ENCODE measurements at places on chromosomes 7 and 10.
A peak's percentile ranks its signal among the peaks of the same experiment; 100 is the strongest.

GRCh38 chr7:5620459-5620881 lies 161.0 kb downstream of the RNF216 start:
- no peak for DNase-seq

- peak; percentile 93 for DNase-seq
Measured at GRCh38 chr7:108079648-108080591, 50.2 kb downstream of the LAMB4 start.

GRCh38 chr7:145036604-145037405 lies 201.0 kb upstream of the TPK1 start:
- DNase-seq: peak; percentile 45

GRCh38 chr10:57418476-57418875 lies 849.2 kb downstream of the IPMK start:
- no peak for DNase-seq

DNA sequence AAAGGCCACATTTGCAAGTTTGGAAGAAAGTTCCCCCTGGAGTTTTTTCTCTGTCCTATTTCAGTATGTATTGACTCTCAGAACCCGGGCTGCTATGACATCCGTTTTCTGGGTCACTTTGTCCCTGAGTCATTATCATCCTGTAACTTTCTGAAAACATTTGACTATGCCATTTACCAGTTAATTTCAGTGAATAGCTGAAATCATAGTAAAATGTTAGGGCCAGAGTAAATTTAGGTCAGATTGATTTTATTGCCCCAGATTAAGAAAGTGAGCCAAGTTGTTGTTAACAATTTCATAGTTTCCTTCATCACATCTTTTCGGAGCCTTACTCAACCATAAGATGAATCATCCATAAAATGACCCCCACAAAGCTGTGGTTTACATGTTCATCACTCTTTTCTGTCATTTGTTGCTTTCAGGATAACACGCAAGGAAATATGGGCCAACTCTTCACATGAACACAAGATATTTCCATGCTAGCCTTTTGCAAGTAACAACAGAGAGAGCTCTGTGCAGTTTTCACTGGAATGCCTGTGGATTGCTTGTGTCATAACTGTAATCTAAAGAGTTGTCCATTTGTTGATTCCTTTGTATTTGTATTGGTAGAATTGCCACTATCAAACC lies 3.9 kb upstream of the MACC1 start:
- DNase-seq: peak; percentile 96

GRCh38 chr10:45325116-45325515 lies 9.7 kb upstream of the OR13A1 start:
- DNase-seq: no peak

DNA sequence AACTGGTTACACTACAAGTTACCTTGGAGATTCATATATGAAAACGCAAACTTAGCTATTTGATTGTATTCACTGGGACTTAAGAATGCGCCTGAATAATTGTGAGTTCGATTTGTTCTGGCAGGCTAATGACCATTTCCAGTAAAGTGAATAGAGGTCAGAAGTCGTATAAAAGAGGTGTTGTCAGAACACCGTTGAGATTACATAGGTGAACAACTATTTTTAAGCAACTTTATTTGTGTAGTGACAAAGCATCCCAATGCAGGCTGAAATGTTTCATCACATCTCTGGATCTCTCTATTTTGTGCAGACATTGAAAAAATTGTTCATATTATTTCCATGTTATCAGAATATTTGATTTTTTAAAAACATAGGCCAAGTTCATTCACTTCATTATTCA lies 9.3 kb downstream of the STEAP1 start:
- DNase-seq: no peak

DNA sequence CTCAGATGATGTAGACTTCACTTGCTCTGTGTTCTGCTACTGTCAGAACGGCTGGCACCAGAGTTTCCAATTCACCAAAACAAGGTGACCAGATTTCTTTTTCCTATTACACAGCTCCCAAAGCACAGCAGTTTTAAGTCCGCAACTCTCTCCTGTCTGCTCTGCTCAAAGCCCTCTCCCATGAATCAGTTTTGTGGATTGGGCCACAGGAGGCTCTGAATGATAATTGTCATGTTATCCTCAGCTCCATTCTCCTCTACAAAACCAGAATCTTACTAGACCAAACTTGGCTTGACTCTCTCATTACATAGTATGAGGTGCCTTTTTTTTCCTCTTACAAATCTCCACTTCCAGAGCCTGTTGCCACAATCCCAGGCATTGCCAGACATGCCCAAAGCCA lies 223.5 kb downstream of the SNX13 start:
- no peak for DNase-seq

DNA sequence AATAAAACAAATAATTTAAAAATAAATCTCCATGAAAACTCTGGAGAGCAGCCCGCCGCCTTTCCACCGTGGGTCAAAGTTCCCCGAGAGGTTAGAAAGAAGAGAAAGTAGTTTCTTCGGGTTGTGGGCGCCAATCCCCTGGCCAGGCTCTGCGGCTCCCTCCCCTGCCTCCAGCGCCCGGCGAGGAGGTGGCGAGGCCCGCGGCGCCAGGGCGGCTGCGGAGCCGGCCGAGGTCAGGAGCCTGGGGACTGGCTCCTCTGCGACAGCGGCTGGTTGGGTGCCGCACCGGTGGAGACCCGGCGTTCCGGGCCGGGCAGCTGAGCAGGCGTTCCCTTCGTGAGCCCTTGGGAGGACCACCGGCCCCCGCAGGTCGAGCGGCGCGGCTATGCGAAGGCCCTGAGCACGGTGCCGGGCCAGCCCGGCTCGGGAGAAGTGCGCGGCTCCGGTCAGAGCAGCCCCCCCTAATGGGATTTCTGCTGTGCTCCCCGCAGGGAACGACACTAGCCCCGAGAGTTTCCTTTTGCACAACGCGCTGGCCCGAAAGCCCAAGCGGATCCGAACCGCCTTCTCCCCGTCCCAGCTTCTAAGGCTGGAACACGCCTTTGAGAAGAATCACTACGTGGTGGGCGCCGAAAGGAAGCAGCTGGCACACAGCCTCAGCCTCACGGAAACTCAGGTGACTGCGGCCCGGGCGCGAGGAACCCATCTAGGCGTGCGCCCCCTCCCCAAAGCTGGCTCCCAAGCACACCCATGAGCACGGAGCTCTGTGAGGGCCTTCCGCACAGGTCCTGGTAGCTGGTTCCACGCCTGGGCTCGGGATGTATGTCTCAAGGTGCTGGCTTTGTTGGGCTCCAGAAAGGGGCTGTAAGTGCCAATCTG lies 2.8 kb downstream of the EMX2 start:
- no peak for DNase-seq

- DNase-seq: peak; percentile 73
Measured at GRCh38 chr7:148962823-148963582, 65.3 kb downstream of the PDIA4 start.

GRCh38 chr7:137771273-137771672 lies 75.5 kb downstream of the DGKI start:
- no peak for DNase-seq

- DNase-seq: peak; percentile 48
Measured at GRCh38 chr7:142030294-142030693, 34.6 kb downstream of the MGAM start.

DNA sequence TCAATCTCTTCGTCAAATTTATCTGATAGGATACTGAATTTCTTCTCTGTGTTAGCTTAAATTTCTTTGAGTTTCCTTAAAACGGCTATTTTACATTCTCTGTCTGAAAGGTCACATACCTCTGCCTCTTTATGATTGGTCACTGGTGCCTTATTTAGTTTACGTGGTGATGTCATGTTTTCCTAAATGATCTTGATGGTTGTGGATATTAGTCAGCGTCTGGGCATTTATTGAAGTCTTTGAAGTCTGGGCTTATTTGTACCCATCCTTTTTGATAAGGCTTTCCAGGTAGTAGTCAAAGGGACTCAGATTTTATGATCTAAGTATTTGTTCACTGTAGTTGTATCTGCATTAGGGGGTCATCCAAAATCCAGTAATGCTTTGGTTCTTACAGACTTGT lies 1407.5 kb upstream of the LRRTM3 start:
- no peak for DNase-seq

DNA sequence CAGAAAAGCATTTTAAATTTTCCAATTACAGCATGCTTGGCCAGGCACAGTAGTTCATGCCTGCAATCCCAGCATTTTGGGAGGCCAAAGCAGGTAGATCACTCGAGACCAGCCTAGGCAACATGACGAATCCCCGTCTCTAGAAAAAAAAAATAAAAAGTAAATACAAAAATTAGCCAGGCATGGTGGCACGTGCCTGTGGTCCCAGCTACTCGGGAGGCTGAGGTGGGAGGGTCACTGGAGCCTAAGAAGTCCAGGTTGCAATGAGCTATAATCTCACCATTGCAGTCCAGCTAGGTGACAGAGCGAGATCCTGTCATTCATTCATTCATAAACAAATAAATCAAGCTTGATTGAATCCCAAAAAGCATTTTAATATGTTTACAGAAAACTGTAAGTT lies 234.9 kb downstream of the PARD3 start:
- no peak for DNase-seq

GRCh38 chr10:108363576-108363975 lies 1199.1 kb upstream of the SORCS1 start:
- no peak for DNase-seq

- DNase-seq: no peak
Measured at GRCh38 chr10:56622335-56622973, 261.4 kb upstream of the ZWINT start.

- DNase-seq: peak; percentile 57
Measured at GRCh38 chr10:4303045-4303444, 518.0 kb upstream of the KLF6 start.

DNA sequence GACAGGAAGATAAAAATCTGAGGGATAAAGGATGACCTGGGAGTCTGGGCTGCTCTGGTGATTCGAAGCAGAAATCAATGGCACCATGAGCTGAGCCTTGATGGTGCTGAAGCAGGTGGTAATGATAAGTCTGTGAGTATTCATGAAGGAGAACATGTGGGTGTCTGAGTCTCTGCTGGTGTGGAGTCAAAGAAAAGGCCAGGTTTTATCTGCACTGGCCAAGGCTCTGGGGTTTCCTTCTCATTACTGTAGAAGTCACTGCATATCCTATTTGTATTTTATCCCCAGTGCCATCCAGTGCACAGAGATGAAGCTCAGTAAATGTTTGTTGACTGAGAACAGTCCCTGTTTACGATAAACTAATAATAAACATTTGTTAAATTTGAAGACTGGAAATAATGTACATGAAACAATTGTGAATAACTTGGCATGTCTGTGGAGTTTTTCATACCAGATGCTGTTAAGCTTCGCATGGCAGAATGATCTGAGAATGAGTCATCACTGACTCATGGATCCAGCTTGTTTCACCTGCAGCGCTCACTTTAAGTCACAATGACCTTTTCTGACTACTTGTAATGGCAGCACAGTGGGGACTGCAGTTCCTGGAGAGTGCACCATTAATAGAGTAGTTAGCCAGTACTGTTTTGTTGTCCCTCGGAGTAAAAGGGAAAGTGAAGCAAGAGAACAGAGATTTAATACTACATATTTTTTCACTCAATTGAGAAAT lies 538.5 kb downstream of the HTR7 start:
- peak; percentile 95 for DNase-seq

- DNase-seq: no peak
Measured at GRCh38 chr7:106795877-106796231, 69.2 kb upstream of the PIK3CG start.

GRCh38 chr10:68598978-68599770 lies 39.0 kb downstream of the TET1 start:
- peak; percentile 72 for DNase-seq

GRCh38 chr10:10824591-10825148 lies 193.0 kb upstream of the CELF2 start:
- peak; percentile 96 for DNase-seq

- peak; percentile 59 for DNase-seq
Measured at GRCh38 chr7:125061776-125062397, 132.3 kb upstream of the POT1 start.

GRCh38 chr10:99519690-99520039 lies 13.1 kb upstream of the NKX2-3 start:
- no peak for DNase-seq

GRCh38 chr7:15685358-15686294 lies 857 bp downstream of the MEOX2 start:
- peak; percentile 83 for DNase-seq

GRCh38 chr10:92834986-92835385 lies 13.3 kb upstream of the EXOC6 start:
- DNase-seq: no peak

GRCh38 chr7:150820148-150820547 lies 19.6 kb downstream of the TMEM176A start:
- no peak for DNase-seq

- no peak for DNase-seq
Measured at GRCh38 chr10:79498291-79498829, 14.0 kb upstream of the EIF5AL1 start.

GRCh38 chr10:30046476-30046875 lies 12.9 kb downstream of the JCAD start:
- no peak for DNase-seq

DNA sequence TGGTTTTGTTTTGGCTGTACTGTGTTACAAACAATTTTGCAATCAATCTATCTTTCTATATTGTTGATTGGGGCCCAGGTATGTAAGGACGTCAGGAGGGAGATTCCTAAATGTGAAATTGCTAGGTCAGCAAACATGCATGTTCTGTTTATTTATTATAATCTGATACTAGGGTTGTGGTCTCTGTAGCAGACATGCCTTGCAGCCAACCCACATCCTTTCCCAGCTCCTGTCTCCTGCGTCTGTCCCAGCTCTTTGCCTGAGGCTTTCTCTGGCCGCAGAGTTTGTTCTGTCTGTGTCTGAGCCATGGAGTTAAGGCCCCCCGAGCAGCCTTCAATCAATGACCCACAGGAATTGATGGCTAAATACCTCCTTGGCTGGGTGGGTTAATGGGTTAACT lies 124.0 kb upstream of the ZEB1 start:
- no peak for DNase-seq

DNA sequence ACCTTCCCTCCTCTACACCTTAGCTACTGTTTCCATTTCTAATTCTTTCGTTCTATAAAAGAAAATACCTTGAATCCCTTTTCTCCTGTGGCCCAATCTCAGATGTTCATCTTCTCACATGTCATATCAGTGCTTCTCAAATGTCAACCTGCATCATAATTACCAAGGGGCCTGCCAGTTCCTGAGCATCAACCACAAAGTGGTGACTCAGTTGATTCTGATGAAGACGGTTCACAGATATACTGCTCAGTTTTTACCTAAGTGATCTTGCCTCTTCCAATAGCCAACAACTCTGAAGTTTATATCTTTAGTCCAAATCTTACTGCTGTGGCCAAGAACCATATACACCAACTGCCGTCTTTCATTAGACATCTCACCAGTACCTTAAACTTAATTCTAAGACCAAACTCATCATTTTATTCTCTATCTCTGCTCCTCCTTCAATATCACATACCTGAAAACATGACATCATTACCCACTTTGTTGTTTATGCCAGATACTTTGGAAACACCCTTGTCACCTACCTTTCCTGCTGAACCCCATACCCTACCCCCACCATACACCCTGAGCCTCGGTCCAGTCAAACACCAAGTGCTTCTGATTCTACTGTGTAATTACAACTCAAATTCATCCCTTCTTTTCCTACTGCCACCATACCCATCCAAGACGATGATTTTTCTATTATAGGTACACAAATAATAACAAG lies 115.5 kb downstream of the LMBR1 start:
- peak; percentile 49 for DNase-seq

- no peak for DNase-seq
Measured at GRCh38 chr7:30913821-30914515, 2.3 kb downstream of the AQP1 start.
